Calu3 (cell line): ENCODE measurements at places on chromosomes 16 and 17.

GRCh38 chr16:1027501-1027815, 45.1 kb upstream of the SSTR5 start:
- DNase-seq: no peak

GRCh38 chr16:59216291-59216690, 482.2 kb upstream of the GOT2 start:
- DNase-seq: no peak

GRCh38 chr17:55588446-55589242, 77.4 kb upstream of the SMIM36 start:
- no peak for DNase-seq

DNA sequence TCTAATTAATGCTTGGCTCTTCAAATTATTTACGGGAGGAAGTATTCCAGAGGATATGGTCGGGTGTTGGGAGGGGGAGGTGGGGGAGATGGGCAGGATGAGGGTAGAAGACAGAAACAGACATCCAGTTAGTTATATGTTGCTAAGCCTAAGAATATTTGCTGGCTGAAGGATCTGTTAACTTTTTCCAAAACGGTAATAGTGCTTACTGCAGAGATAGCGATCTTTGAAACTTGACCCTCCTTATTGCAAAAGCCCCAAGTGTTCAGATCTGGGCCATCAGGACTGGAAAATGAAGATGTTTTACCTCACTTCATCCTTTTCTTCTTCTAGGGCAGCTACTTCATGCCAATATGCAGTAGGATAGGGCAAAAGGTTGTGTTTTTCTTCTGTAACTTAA, 27.0 kb upstream of the MMD start:
- no peak for DNase-seq

- DNase-seq: no peak
These were observed at the start of gene IL21R for GRCh38 chr16:27401768-27402568. TSS of gene IL21R (plus strand) at chr16:27402174. CDS start at chr16:27430072, 27,898 bp downstream.

- no peak for DNase-seq
These were observed 10.7 kb upstream of the KCNJ2 start for GRCh38 chr17:70158591-70158990.

DNA sequence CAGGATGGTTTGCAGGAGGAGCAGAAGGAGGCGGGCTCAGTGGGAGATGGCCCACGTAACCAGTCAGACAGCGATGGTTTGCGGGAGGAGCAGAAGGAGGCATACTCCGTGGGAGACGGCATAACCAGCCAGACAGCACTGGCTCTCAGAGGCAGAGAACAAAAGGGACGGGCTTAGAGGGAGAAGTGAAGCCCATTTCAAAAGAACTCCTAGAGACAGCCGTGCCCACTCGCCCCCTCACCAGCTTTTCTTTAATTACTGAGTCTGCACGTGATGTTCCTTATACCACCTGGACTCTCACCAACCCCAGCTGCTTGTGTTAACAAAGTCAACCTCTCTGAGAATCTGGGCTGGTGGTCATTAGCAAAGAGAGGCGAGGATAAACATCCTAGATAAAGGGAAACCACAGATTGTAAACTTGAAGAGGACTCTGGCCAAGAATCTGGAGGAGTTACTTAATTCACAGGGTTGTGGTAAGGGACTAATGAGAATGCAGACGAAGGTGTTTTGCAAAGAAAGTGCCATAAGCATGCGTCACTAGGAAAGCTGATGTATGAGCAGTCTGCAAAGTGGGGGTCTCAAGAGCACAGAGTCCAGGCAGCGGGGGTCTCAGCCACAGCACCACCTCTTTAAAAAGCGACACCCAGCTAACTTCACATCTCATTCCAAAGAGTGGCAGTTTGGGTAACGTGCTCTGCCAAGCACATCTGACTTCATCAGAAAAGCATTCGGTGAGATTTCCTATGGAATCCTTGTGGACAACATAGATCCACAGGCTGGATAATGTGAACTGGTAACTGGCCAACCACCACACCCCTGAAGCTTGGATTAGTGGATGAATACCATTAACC, 51.7 kb downstream of the NXN start:
- no peak for DNase-seq
